ENCODE measurements at places on chromosomes 4 and X.

GRCh38 chrX:20224814-20225487 lies 41.8 kb downstream of the RPS6KA3 start:
- H3K27ac ChIP-seq = no peak overlapping the region
- no peaks in the 10 kb centered on the region for H3K36me3 ChIP-seq
- H3K27me3 ChIP-seq = no peaks in the 10 kb centered on the region
- H3K4me1 ChIP-seq = no peaks in the 10 kb centered on the region
- no peak for DNase-seq

- no peaks in the 10 kb centered on the region for H3K27me3 ChIP-seq
- H3K36me3 ChIP-seq = no peaks in the 10 kb centered on the region
- no peak overlapping the region for H3K4me3 ChIP-seq
- no peak for DNase-seq
- H3K4me1 ChIP-seq = peaks cover 8% of the 10 kb centered on the region
Observed at GRCh38 chr4:101972791-101973190, 182.3 kb downstream of the BANK1 start.

DNA sequence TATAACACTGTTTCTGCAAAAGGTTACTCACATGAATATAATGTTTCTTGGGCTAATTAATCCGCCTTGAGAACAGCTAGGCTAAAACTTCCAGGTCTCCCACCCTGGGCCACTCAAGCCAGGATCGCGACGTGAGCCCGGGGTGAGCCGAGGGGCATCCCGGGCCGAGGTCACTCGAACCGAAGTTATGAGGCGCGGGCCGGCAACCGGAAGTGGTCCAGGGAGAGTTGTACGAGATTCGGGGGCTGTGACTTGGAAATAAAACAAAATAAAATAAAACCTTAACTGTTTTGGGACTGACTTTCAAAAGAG lies 317 bp downstream of the CMC4 start:
- H3K36me3 ChIP-seq = no peaks in the 10 kb centered on the region
- peak overlapping the region; percentile 85 for H3K27ac ChIP-seq

- H3K27me3 ChIP-seq = no peaks in the 10 kb centered on the region
- no peaks in the 10 kb centered on the region for H3K36me3 ChIP-seq
- no peak overlapping the region for H3K27ac ChIP-seq
- DNase-seq = no peak
- no peak overlapping the region for H3K4me3 ChIP-seq
- no peaks in the 10 kb centered on the region for H3K4me1 ChIP-seq
Observed at GRCh38 chr4:188930822-188931221, 791.6 kb downstream of the TRIML1 start.

DNA sequence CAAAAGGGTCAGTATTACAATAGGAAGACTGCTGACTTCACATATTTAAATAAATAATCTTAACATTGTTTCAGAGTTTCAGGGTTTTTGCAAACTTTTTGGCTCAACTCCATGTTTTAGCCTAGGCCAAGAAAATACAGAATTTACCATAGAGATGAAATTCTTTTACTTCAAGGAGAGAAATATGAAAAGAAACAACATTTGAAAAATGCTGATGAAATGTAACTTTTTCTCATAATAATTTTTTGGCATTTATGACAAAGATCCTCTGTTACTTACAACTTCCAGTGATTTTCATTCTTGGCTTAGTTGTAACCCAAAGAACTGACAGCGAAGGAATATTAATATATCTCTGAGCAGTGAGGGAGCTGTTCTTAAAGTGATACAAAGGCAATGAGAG lies 316.1 kb upstream of the EMCN start:
- DNase-seq = no peak
- no peak overlapping the region for H3K27ac ChIP-seq
- no peaks in the 10 kb centered on the region for H3K36me3 ChIP-seq
- H3K27me3 ChIP-seq = no peaks in the 10 kb centered on the region

GRCh38 chrX:153609917-153610835 lies 11.2 kb upstream of the CCNQ start:
- peaks cover 3% of the 10 kb centered on the region for H3K4me1 ChIP-seq
- no peak overlapping the region for H3K27ac ChIP-seq
- H3K27me3 ChIP-seq = peaks cover 3% of the 10 kb centered on the region
- H3K4me3 ChIP-seq = peak overlapping the region; percentile 49

DNA sequence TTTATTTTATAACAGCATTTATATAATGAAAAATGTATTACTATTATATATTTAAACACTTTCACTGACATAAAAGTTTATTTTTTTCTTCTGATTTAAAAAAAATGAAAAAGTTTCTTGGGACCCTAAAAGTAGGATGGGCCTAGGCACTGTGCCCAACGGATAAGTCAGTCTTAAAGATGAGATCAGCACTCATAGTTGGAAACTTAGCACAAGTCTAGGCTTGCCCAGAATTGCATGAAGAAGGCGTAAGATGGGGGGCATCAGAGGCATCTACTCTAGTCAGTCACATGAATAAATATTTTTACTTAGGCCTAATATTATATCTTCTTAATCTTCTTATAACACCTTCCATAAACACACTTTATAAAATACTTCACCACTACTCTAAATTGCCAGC lies 306.7 kb upstream of the GRID2 start:
- no peaks in the 10 kb centered on the region for H3K36me3 ChIP-seq

DNA sequence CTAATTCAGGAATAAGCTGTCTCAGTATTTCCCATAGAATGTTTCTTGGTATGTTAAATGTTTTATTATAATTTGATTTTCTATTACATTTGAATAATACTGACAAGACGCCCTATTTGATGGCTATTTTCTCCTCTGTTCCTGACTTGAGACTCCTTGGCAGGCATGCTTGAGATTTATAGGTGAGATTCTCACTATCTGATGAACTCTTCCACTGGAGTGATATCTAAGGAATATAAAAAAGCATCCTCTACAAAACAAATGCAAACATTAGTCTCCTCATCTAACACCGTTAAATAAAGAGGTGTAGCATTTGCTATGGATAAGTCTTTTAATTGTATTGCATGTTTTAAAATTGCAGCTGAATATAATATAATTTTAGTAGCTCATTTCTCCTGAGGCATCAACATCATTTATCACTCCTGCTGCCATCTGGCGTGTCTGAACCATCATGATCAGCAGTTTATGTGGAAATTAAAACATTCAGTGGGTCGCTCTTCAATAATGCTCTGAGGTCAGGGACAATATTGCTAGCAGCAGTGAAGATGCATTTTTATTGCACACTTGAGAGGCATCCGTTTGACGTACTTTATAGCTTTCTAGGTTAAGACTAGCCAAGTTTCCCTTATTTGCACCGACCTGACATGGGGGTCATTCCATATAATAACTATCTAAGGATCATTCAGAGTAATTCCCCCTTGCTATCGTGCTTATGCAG lies 210.4 kb upstream of the GALNTL6 start:
- no peak for DNase-seq
- no peaks in the 10 kb centered on the region for H3K27me3 ChIP-seq
- no peak overlapping the region for H3K4me3 ChIP-seq
- H3K36me3 ChIP-seq = no peaks in the 10 kb centered on the region
- no peak overlapping the region for H3K27ac ChIP-seq

DNA sequence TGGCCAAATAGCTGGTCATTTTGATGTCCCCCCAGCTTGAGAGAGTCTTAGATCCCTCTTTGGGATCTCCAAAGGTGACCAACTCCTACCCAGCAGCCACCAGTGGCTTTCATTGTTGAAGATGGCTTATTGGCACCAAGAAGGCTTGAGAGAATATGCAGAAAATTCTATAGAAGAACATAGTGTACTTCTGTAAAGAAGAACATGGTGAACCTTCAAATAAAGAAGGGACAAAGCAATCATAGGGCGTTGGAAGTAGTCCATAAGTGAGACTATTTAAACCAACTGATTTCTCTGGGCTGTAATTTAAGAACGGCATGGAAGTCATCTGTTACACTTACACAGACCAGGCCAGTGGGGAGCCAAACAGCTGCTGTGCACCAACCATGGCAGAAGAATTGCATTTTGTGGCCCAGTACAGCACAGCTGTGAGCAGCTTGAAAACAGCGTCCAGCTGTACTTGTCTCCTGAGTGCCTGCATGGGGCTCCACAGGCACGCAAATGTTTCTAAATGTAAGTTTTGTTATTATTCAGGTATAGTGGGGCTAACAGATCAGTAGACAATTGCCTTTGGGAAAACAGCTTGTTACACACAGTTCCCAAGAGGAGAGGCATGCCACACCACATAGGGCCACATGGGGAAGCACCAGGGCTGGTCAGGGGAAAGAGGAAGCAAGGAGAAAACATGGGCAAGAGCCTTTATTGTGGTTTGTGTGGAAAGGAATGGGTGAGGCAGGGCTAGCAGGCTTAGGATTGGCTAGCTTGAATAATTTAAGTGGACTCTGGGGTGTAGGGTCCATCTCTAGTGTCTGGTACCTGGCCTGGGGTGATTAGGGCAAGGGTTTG lies 125.0 kb downstream of the ARHGAP6 start:
- DNase-seq = no peak
- no peak overlapping the region for H3K4me3 ChIP-seq
- no peaks in the 10 kb centered on the region for H3K4me1 ChIP-seq
- no peak overlapping the region for H3K27ac ChIP-seq
- no peaks in the 10 kb centered on the region for H3K36me3 ChIP-seq

DNA sequence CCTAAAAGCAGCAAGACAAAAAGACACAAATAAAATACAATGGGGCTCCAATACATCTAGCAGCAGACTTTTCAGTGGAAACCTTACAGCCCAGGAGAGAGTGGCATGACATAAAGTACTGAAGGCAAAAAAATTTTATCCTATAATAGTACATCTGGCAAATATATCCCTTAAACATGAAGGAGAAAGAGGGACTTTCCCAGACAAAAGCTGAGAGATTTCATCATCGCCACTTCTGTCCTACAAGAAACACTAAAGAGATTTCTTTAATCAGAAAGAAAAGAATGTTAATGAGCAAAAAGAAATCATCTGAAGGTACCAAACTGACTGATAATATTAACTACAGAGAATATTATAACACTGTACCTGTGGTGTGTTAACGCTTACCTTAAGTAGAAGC lies 86.4 kb downstream of the ANKRD17 start:
- no peak overlapping the region for H3K27ac ChIP-seq
- no peaks in the 10 kb centered on the region for H3K27me3 ChIP-seq
- H3K4me1 ChIP-seq = no peaks in the 10 kb centered on the region
- peaks cover 4% of the 10 kb centered on the region for H3K36me3 ChIP-seq
- no peak overlapping the region for H3K4me3 ChIP-seq
- DNase-seq = no peak

DNA sequence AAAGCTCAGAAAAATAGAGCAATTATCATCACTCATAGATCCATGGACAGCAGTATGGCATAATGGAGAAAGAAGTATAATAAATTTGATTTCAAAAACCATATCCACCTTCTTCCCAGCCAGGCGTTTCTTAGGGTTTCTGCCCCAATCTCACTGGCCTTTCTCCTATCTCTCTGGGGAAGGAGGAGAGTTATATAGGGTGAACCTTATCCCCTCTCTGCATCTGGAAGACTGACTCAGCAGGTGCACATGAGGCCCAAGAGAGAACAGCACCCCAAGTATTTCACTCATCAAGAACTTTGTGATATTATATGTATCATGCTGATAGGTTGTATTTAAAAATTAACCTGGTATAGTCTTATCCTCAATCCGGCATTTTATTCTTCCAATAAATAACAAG lies 318.8 kb upstream of the RASGEF1B start:
- no peaks in the 10 kb centered on the region for H3K36me3 ChIP-seq
- no peak overlapping the region for H3K27ac ChIP-seq
- H3K27me3 ChIP-seq = no peaks in the 10 kb centered on the region
- peaks cover 12% of the 10 kb centered on the region for H3K4me1 ChIP-seq

DNA sequence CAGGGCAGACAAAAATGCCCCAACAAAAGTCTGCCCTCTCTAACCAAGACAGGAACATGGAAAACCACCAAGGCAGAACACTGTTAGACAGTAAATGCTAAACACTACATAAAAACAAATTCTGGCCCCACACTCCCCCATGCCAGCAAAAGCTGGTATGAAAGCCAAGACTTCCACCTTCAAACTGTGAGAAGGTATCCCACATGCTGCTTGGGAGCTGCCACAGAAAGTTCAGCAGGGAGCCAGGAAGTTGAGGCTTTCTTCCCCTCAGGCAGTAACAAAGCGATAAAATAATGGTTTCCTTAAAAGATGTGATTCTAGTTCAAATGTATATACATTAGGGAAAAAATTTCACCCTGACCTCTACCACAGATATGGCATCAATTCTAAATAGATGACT lies 770.4 kb upstream of the NDST4 start:
- no peak overlapping the region for H3K4me3 ChIP-seq
- H3K4me1 ChIP-seq = no peaks in the 10 kb centered on the region
- no peak overlapping the region for H3K27ac ChIP-seq
- H3K27me3 ChIP-seq = no peaks in the 10 kb centered on the region

DNA sequence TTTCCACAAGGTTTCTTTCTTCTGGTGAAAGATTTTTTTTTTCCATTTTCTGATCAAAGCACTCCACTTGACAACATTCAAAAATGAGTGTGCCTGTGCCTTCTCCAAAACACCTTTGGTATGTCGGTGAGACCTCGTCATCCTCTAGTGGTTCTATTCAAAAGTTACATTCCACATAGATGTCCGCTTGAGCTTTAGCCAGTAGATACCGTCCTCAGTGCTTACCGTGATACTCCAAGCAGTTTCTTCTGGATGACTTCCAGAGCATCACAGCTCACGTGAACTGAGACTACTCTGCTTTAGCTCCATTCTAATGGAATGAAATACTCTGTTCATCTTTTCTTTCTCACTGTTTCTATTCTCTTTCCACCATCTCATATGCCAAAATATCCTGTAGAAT lies 38.2 kb upstream of the VEGFC start:
- no peaks in the 10 kb centered on the region for H3K4me1 ChIP-seq
- no peak for DNase-seq
- no peaks in the 10 kb centered on the region for H3K36me3 ChIP-seq

DNA sequence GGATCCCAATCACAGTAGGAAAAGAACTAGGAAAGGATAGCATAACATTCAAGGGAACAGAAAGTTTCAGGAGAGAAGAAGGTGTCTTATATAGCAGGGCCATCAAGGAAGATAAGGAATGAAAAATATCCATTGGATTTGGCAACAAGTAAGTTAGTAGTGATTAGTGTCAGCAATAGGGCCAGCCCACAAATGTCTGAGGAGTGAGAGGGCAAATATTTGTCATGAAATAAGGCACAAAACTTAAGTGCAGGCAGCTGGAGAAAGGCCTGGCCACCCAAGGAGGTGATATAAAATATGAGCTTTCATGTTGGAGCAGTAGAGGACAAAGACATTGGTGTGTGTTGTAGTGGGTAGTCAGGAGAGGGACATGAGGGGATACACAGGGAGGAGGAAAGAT lies 132.1 kb downstream of the COL4A6 start:
- H3K4me1 ChIP-seq = no peaks in the 10 kb centered on the region
- peak overlapping the region; percentile 60 for H3K27ac ChIP-seq
- H3K36me3 ChIP-seq = no peaks in the 10 kb centered on the region
- no peak overlapping the region for H3K4me3 ChIP-seq
- no peaks in the 10 kb centered on the region for H3K27me3 ChIP-seq
- no peak for DNase-seq

DNA sequence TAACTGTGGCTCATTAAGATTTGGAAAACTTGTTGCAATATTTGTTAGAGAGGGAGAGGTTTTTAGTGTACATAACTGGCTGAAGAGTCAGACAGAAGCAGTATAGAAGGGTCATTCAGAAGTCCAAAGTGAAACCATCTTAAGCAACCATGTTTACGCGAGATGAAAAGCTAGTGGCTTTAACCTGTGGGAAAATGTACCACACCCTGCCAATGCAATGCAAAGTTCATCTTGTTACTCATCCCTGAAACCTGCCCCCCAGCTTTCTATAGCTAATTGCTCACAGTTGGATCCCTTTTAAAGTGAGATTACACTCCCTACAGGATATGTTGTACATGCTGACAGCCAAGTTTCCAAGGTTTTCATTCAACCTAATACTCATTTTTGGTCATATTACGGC lies 96.7 kb upstream of the RAPGEF2 start:
- H3K36me3 ChIP-seq = no peaks in the 10 kb centered on the region
- H3K27me3 ChIP-seq = no peaks in the 10 kb centered on the region
- H3K4me3 ChIP-seq = no peak overlapping the region
- no peaks in the 10 kb centered on the region for H3K4me1 ChIP-seq
- no peak overlapping the region for H3K27ac ChIP-seq

Data from sigmoid colon (tissue), 7 donors.